ENCODE measurements at places on chromosomes 6 and 20.

DNA sequence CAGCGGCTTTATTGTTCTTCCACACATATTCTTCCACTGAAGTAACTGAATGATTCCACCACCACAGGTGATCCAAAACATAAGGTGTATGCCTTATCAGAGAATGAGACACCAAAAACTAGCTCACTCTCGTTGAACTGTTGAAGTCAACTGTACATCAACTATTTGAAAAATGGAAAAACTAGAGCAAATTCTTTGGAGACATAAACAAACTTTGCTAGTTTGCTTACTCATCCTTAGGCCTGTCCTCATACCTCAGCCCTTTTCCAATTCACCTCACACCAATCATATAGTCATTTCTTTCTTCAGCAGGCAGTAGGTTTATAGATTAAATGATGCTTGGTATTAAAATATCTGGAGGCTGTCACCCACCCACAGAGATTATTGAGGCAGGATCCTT lies 77.1 kb upstream of the RNF217 start:
- DNase-seq = no peak

DNA sequence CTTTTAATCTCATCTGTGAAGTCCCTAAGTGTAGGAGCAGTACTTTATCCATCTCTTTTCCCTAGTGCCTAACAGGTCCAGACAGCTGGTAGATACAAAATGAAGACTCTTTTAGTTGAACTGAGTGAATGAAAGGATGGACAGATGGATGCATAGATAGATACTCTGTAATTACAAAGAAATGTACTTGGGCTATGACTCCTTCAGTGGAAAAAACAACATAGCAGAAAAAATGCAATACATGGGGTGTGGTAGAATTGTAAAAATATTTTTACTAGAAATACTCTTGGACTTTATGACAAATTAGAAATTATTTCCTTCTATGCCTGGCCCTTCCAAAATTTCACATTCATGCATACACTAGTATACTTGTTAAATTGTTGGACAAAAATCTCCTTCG lies 29.3 kb downstream of the KCNQ5 start:
- no peak for DNase-seq

- no peak for DNase-seq
Measured at GRCh38 chr6:100721256-100721655, 159.9 kb downstream of the ASCC3 start.

DNA sequence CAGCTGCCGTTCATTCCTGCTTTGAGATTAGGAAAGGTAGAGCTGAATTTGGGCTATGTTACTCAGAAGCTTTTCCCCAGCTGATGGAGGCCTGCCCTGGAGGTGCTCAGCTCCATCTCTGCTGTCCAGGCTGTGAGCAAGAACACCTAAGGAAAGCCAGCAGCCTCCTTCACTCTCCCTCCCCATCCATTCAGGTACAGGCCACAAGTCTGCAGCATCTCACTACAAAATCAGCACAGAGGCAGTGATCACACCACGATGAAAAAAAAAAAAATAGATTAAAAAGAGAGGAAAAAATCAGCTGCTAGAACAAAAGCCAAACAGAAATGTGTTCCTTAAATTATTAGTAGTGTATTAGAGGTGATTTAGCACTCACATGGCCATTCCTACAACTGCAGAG lies 515.0 kb downstream of the CDH26 start:
- no peak for DNase-seq

DNA sequence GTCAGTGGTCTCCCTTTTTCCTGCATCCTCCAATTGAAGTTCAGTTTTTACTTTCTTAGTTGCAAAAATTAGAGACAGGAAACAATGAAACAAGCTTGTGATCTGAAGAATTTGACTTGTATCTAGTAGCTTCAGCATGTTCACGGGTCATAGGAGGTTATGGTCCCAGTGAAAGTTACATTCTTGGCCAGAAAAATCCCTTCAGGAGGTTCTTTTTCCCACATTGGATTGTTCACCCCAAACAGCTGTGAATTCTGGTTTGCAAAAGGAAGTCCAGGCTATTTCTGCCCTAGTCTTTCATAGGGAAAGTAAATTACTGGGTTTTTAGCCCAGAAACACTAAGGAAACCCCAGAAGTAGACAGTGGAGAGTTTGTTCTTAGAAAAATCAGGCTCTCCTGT lies 8.1 kb downstream of the ANKS1A start:
- DNase-seq = no peak

DNA sequence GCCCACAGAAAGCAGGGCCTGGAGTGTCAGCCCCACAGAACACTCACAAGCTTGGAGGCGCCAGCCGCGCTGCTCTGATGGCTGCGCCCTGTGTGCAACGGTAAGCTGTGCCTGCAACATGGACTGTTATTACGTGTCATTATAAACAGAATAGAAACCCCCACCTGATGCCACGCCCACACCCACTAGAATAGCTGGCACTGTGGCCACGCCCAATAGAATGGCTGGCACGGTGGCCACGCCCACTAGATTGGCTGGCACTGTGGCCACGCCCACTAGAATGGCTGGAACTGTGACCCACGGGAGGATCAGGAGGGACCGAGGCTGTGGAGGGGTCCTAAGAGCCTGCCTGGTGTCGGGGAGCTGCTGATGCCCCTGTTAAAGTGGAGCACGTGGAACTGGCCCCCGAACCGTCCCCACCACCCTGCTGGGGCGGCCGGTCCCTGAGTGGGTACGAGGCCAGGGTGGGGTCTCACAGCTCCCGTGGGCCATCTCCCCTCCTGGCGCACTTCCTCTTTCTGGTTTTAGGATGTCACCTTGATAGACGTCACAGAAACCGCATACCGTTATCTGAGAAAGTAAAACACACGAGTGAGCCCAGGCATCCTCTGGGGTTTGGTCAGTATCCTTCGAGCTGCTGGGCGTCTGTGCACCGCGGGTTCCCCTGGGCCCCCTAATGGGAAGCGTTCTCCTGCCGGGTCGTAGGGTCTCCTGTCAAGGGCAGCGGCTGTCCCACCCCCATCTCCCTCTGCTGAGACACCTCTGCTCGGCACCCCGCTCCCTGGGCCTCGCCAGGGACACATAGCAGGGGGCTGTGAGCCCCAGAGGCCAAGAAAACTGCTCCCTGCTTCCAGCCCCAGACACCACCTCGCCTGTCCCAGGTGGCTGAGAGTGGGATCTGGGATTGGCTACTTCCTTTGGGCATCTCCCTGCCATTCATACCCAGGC lies 25.4 kb downstream of the SLC17A9 start:
- DNase-seq = peak; percentile 82

GRCh38 chr20:1870792-1871550 lies 24.2 kb upstream of the SIRPA start:
- DNase-seq = no peak

GRCh38 chr20:40843251-40843650 lies 154.2 kb upstream of the MAFB start:
- DNase-seq = no peak

GRCh38 chr6:157274471-157275226 lies 48.7 kb downstream of the TMEM242 start:
- DNase-seq = peak; percentile 77

DNA sequence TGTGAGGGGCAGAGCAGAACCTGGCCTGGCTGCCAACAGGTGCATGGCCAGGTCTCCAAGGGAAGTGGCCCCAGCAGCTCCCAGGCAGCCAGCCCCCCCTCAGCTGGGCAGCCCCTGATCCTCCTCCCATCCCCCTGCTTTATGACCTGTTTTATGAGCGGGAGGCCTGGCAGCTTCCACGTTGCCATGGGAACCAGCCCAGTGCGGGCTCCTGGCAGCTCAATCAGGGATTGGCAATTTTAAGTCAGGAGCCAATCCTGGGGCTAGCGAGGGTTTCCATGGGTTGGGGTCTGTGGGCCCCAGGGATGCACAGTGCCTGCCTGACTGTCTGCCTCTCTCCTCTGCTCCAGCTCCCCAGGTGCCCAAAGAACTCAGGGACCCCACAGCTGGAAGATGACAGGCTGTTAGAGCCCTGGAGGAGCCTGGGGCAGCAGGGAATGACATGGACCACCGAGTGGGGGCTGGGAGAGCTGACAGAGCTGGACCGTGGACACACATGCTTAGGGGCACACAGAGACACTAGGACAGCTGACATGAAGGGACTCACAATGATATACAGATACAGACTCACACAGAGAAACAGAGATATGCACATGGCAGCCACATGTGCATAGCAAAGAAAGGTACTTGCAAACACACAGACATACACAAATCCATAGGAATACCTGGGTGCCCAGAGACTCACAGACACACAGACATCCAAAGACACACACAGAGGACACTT lies 56.5 kb upstream of the SIRPA start:
- no peak for DNase-seq

- DNase-seq = no peak
Measured at GRCh38 chr20:23449421-23449820, 3.3 kb downstream of the CST11 start.

GRCh38 chr6:116206231-116206903 lies 47.5 kb downstream of the TSPYL4 start:
- no peak for DNase-seq

DNA sequence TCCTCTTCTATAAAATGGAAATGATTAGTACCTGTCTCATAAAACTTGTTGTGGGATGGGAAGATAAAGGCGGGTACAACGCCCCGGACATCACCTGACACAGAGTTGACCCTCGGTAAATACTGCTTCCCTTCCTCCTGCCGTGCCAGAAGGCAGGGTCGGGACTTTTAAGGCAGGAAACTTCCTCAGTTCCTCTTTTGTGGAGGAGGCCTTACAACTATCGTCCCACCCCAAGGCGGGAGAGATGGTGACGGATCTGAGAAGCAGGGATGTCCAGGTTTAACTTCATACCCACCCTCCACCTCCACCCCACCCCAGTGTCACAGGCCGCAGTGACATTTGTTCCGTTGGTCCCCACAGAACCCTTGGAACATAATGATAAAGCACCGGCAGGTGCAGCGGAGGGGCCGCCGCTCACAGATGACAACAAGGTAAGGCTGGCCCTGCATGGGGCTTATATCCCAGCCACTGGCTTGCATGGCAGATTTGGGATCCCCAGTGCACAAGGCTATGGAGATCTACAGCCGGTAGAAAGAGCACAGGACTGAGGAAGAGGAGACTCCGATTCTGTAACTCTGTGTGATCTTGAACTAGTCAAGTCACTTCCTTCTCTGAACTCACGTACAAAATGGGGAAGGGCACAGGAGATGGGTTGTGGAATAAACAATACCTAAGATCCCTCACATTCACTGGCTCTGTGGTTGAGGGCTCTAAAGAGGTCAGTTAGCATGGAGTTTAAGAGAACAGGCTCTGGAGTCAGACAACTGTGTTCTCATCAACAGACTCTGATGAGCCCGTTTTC lies 764 bp downstream of the DNTTIP1 start:
- no peak for DNase-seq

DNA sequence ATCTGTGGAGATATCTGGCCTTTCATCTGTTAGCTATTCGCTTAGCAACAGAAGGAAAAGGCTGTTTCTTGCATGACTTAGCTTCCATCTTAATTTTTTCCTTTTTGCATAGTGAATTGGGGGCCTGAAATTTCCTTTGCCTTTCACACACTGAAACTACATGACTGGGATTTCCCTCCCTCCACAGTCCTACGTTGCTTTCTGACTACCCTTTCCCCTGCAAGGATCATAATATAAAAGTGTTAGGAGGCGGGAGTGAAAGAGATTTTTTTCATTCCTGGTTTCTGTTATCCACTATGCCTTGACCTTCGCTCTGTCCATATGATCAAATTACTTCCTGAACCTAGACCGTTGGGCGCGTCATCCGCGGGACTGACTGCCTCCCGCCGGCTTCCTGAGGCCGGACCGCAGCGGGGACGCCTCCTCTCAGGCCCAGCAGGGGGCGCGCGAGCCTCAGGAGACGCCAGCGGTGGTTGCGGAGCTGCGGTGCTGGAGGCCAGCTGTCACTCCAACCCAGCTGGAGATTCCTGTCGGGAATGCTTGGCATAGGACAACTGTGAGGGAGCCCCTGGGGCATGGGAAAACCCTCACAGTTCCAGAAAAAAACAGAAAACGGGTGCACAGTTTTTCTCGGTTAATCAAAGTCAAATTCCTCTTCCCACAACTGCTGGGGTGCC lies 55.6 kb downstream of the MEP1A start:
- DNase-seq = no peak

- no peak for DNase-seq
Measured at GRCh38 chr6:20180935-20181334, 31.3 kb downstream of the MBOAT1 start.

DNA sequence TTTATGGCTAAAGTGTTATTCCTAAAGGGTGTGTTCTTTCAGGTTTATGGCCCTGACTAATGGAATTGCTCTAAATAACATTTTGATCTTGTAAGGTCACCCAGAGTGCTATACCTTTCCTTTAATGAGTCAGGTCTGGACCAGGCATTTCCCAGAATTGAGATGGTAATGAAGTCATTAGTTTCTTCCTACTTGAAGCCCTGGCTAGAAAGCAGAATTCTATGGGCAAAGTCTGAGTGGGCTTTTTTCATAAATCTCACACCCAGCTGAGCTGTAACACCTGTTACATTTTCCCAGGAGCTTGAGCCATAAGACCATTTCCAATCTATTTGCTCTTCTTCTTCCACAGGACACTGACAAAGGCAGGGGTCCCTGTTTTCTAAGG lies 122.0 kb upstream of the ID4 start:
- no peak for DNase-seq

- no peak for DNase-seq
Measured at GRCh38 chr6:43990275-43990626, 137.0 kb downstream of the MRPL14 start.

DNA sequence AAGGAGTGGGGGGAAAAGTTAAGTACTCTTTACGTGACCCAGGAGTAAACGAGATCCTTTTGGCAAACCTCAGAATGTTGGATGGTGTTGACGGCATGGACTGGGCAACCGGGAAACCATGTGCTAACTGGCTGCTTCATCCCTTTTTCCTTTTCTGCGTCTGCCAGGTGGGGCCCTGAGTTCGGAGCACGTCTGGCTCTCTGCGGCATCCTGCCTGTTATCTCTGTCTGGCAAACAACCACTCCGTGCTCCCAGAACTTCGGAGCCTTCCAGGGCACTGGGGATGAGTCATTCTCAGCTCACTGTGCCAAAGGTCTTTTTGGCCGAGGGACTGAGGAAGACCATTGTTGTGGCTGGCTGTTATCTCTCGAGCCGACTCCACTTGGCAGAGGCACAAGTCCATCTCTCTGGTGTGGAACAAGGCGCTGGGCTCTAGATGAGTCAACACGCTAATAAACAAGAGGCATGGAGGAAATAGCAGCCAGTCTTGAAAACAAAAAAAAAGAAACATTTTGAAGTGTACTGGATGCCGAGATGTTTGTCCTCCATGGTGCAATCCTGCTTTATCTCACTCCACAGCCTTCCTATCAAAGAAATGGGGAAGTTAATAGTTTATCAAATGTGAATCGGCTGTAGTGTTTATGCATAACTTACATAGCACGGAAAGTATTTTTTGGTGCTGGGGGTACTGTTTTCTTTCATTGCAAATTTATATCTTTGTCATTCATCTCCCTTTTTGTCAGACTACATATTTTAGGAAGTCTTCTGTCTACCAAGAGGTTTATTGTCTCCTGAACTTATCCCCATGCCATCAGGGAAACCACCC lies 64.6 kb upstream of the TXNDC5 start:
- no peak for DNase-seq
